ENCODE measurements at places on chromosomes 1 and 21.

- no peak for DNase-seq
Measured at GRCh38 chr1:68196676-68197075, 35.6 kb downstream of the WLS start.

DNA sequence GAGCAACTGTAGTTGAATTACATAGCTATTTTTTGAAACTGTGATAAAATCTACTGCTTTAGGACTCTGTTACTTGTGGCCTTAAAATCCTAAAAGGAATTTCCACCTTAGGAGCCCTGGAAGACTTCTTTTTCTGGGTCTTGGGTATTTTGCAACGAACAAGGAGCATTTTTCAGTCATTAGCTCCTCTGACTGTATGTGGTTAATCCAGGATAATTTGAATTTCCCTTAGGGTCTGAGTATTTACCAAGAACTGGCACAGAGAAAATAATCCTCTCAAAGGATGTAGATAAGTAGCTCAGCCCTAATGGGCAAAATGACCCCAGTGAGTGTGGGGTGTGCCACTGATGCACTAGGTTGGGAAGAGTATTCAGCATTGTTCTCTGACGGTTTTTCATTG, 170.4 kb downstream of the VAV3 start:
- no peak for DNase-seq

DNA sequence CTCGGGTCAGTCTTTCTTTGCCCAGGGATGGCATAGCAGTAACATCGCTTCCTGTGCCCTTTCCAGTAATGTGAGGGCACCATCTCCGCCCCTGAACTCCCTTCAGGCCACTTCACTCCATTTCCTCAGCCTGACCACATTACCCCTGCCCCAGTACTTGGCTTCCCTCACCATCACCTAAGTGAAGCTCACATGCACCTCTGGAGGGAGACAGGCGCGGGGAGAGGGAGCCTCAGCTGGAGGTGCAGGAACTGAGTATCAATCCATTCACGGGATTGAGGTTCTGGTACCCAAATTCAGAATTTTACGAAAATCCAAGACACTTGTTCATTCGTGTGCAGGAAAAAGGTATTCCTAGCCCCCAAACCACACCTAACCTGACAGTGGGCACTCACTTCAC, 540.4 kb downstream of the KIF26B start:
- no peak for DNase-seq

DNA sequence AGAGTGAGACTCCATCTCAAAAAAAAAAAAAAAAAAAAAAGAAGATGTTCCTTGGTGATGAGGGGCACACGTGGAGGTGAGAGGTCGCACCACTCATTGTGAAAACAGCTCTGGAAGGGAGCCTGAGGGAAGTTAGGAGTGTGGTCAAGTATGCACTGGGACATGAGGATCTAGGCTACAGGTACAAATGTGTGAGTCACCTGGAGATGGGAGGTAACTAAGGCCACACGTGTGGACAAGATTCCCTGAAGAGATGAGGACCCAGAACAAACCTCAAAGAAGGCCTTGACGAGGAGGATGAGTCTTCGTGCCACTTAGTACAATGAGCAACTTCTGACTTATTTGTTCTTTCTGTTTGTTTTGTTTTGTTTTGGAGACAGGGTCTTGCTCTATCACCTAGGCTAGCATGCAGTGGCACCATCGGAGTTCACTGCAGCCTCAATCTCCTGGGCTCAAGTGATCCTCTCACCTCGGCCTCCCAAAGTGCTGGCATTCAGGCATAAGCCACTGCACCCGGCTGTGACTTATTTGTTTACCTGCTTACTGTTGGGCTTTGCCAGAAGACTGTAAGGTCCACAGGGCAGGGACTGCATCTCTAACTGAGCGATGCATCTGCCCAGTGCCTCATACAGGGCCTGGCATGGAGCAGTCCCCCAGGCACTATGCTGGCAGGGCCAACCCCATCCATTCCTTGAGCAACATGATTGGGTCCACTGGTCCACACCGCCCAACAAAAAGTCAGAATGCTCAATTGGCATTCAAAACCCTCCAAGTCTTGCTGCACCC, 6.4 kb downstream of the ASAP3 start:
- DNase-seq: no peak

DNA sequence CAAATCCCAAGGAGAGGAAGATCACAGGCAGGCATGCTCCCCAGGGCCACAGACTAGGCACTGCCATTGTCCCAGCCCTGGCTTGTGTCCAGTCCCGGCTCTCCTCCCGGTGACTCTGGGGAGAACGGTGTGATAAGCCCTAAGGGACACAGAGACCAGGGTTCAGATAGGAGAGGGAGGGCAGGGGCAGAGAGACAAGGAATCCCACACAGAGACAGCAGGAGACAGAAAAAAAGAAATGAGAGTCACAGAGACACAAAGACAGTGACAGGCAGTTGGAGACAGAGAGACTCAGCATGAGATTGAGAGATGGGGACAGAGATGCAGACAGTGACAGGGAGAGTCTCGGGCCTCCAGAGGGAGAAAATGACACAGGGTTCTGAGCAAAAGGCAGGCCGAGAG, 361 bp downstream of the INSRR start:
- no peak for DNase-seq
